M059J (cell line): ENCODE measurements at places on chromosomes 12 and 14. TPM values are rescaled to one million over a fixed set of nuclear protein-coding genes. Genes with fewer than 3 reads are reported as not detected.

The TSPAN19 gene
- total RNA-seq = not detected in 2 replicates

The AMN gene
- not detected in 2 replicates for total RNA-seq

The EVL gene
- 21.6 and 21.8 TPM in 2 replicates for total RNA-seq

The WSCD2 gene
- total RNA-seq = not detected in 2 replicates

The PPM1H gene
- 5.2 and 9.2 TPM in 2 replicates for total RNA-seq

The CFL2 gene
- total RNA-seq = 124 and 164 TPM in 2 replicates

The IL26 gene
- total RNA-seq = not detected in 2 replicates

The CEBPE gene
- total RNA-seq = not detected in 2 replicates

The POTEM gene
- total RNA-seq = not detected in 2 replicates

The RASSF9 gene
- total RNA-seq = 0.05 and 0.07 TPM in 2 replicates

The KLHDC1 gene
- 0.20 and 0.62 TPM in 2 replicates for total RNA-seq

The PLEKHG7 gene
- not detected in 2 replicates for total RNA-seq

The DACT1 gene
- total RNA-seq = 6.3 and 10.0 TPM in 2 replicates

The CEP170B gene
- 3.8 and 9.1 TPM in 2 replicates for total RNA-seq

The TAS2R13 gene
- not detected in 2 replicates for total RNA-seq

The GPR68 gene
- 0.71 and 1.6 TPM in 2 replicates for total RNA-seq

The MYRFL gene
- not detected in 2 replicates for total RNA-seq

The CPSF6 gene
- 18.3 and 31.9 TPM in 2 replicates for total RNA-seq

The RPL10L gene
- total RNA-seq = not detected in 2 replicates

The KLRC1 gene
- not detected in 2 replicates for total RNA-seq

The MAP3K9 gene
- total RNA-seq = 3.1 and 5.8 TPM in 2 replicates

The ACOT6 gene
- total RNA-seq = not detected in 2 replicates

The POTEG gene
- not detected in 2 replicates for total RNA-seq

The SLCO1B3 gene
- 9.3 and 18.1 TPM in 2 replicates for total RNA-seq

The KCNA1 gene
- not detected in 2 replicates for total RNA-seq

The SYNDIG1L gene
- total RNA-seq = not detected in 2 replicates

The PAWR gene
- total RNA-seq = 20.7 and 46.3 TPM in 2 replicates

The NPFF gene
- total RNA-seq = not detected in 2 replicates

The NR1H4 gene
- total RNA-seq = 0.10 and 0.20 TPM in 2 replicates
